ENCODE measurements at places on chromosomes 6 and 20.
A peak's percentile ranks its signal among the peaks of the same experiment; 100 is the strongest.

DNA sequence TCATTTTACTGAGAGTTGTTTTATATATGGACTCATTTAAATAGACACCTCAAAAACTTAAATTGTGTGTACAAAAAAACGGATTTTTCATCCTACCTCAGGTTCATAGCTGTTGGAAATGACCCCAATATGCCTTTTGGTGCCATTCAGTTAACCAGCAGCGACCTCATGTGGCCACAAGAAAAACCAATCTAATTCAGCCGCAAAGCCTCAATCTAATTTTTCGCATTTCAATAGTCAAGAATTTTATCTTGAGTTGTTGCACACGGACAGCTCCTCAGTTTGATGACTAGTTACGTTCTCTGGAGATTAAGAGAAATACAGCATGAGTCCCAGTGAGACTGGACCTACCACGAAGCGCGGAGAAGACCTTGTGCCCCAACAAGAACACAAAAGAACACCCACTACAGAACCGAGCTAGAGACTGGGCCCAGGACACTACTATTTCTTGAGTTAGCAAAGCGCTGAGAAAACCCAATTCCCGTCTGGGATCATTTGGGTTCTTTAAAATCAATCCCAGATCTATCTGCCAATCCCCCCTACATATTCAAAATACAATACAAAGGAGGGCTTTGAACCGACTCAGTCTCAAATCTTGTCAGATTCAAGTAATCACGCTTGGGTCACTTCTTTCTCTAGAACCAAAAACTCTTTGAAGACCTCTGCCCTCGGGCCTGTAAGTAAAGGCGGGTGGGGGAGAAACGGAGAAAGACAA lies 1.1 kb downstream of the TCP11 start:
- DNase-seq: peak; percentile 35

DNA sequence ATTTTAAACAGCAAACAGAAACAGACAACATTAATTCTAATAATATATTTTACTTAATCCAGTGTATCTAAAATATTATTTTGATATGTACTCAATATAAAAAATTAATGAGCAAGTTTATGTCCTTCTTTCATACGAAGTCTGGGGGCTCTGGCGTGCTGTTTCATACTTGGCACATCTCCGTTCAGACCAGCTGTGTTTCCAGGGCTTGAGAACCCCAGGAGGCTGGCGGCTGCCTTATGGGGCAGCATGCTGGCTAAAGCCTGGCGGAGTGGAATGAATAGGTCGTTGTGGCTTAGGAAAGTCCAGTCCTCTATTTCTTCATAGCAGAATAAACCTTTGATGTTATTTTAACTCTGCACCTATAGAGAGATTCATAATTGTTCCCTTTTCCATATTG lies 43.3 kb downstream of the DUSP22 start:
- DNase-seq: no peak

DNA sequence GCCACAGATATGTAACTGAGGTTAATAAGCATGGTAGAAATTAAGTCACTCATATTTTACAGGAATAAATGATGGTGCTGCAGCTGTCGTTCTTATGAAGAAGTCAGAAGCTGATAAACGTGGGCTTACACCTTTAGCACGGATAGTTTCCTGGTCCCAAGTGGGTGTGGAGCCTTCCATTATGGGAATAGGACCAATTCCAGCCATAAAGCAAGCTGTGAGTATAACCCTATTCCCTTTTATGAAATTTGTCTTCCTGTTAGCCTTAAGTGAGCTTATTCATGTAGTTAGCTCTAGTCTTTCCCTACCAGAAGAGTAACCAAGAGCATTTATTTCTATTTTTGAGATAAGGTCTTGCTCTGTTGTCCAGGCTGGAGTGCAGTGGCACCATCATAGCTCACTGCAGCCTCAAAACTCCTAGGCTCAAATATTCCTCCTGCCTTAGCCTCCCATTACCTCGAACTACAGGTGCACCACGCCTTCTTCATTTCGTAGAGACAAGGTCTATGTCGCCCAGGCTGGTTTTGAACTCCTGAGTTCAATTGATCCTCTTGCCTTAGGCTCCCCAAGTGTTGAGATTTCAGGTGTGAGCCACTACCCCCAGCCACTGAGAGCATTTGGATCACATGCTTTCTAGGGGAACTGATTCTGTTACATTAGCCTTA lies 12.0 kb downstream of the TCP1 start:
- no peak for DNase-seq

DNA sequence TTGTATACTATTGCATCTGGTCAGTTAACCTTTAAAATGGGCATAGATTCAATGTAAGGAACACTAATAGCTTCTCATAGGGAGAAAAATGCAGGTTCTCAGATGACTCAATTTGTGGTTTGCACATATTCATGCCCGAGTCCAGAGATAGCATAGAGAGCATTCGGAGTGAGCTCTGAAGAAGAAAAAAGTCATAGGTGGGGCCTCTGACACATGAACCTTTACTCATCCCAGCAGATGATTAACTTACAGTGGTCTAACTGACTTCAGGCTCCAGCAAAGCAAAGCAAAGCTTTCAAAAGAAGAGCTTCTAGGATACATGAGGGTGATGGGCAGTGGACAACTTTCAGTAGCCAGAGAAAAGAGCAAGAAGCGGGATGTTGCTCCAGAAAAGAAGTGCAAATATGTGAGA lies 55.3 kb upstream of the BTN3A2 start:
- DNase-seq: no peak

DNA sequence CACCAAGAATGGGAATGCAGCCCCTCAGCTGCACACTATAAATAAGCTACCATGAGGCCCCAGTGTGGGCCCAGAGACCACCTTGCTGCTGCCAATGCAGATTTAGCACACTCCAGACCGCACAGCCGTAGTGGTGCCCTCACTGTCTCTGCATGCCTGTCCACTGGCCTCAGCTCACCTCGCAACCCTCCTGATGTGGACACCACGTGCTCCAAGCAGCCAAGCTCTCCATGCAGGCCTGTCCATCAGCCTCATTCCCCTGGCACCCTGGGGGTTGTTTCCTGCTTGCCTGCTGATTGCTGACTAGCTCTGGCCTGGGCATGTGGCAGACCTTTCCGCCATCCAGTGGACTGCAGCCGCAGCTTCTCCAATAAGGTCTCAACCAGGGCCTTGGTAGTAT lies 36.2 kb downstream of the ZBTB9 start:
- DNase-seq: no peak

GRCh38 chr20:57594092-57594951 lies 25.9 kb downstream of the ZBP1 start:
- peak; percentile 67 for DNase-seq

DNA sequence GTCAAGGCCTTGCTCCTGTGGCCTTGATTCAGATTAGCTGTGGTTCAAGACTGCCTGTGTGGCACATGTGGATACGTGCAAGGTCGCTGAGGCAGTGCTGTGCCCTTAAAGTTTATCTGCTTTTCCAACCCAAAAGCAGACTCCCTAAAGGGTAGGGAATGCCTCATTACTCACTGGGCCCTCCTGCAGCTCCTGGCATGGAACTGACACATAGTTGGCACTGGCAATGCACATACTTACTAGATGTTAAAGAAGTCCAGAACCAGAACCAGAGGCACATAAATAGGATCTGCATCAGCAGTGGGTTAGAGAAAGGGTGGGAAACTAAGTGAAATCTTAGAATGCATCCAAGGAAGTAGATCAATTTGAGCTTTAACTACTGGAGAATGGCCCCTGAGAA lies 90.6 kb upstream of the MLN start:
- DNase-seq: no peak

DNA sequence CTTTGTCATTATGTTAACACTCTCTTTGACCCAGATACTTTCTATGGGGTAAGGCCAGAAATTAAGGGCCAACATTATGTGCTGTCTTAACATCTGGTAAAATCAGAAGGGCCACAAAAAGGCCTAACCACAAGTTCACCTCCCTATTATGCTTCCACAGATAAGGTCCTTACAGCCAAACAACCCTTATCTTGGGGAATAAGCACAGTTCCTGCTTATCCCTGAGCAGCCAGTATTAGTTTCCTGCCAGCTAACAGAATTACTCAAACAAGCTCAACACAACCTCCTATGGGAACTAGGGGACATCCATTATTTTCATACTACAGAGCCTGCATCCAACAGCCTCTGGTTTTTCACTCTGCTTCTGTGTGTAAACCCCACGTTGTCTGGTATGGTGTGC lies 724.8 kb downstream of the HACE1 start:
- DNase-seq: no peak

DNA sequence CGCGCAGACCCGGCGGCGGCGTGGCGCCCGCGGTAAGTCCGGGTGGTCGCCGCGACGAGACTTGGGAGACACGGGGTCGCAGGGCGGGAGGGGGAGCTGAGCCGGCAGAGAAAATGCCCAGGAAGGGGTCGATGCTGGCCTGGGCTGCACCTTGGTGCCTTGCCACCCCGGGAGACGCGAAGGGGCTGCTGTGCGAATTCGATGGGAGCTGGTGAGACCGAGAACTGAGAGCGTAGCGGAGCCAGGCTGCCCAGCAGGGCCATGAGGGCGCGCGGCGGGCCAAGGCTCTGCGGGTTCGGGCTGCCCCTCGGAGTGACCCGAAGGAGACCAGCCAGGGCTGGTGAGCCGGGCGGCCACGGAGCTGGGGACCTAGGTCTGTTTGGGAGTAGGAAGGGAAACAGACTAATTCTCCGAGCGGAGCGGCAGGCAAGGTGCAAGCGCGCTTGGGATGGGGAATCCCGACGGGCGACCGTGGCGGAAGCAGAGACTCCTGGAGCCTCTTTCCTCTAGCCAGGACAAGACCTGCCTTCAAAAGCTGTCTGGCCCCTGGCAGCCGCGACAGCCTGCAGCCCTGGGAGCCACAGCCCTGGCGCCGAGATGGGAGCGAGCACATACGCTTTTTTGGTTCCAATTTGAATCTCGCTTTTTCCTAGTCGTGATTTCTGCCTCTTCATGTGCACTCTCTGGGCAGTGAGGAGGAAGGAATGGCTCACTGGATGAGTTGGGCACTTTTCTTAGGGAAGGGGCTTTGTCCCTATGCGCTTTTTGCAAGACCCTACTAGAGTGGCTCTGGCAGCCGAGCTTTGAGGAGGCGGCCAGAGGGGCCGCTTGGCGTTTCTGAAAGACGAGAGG lies 691 bp downstream of the SYNDIG1 start:
- DNase-seq: no peak

DNA sequence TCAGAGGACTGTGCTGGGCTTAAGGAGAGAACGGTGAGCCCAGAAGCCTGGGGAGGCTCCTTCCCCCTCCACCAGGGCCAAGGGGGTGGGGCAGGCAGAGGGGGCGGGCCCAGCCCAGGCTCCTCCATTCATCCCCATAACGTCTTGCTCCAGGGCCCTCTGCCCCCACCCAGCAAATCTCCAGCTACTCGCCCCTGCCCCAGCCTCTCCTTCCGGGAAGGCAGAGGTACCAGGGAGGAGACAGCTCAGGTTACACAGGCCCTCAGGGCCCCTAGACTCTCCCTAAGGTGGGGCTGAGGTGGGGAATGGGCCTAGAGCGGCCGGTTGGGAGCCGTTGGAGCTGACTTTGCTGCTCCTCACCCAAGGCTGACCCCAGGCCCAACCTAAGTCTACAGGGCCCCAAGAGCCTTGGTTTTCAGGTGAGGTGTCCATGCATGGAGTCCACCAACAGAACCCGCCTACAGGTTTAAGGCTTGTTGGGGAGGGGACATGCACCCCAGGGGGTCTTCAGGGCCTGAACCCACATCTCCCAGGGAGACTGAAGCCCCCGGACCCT lies 1.2 kb downstream of the LAMA5 start:
- DNase-seq: no peak

DNA sequence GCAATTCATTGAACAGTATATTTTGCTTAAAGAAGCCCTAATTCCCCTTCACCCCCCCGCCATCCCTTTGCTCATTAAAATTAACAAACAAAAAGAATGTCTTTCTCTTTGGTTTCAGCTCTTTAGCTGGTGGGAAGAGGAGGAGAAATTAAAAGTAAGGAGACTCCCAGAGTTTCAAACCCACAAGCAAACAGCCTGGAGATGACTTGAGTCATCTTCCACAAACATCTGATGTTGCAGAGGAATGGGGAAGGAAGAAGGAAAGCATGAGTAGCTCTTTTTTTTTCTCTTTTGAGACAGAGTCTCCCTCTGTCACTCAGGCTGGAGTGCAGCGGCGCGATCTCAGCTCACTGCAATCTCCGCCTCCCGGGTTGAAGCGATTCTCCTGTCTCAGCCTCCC lies 189.6 kb downstream of the ADAT2 start:
- no peak for DNase-seq

- DNase-seq: no peak
Observed at GRCh38 chr6:166430269-166430668, 47.5 kb upstream of the MPC1 start.

DNA sequence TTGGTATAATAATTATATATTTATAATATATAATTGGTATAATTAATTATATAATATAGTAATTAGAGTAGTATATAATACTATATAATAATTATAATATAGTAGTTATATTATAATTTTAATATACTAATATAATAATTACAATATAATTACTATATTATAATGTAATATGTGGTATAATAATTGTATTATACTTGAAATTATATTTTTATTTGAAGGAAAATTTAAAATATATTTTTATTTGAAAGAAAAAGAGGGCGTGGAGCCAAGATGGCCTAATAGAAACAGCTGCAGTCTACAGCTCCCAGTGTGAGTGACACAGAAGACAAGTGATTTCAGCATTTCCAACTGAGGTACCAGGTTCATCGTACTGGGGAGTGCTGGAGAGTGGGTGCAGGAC lies 365.9 kb downstream of the MMUT start:
- DNase-seq: no peak

GRCh38 chr6:164034602-164035140 lies 620.2 kb downstream of the QKI start:
- DNase-seq: no peak

- DNase-seq: no peak
Observed at GRCh38 chr6:91633374-91634111, 1046.7 kb upstream of the MAP3K7 start.

DNA sequence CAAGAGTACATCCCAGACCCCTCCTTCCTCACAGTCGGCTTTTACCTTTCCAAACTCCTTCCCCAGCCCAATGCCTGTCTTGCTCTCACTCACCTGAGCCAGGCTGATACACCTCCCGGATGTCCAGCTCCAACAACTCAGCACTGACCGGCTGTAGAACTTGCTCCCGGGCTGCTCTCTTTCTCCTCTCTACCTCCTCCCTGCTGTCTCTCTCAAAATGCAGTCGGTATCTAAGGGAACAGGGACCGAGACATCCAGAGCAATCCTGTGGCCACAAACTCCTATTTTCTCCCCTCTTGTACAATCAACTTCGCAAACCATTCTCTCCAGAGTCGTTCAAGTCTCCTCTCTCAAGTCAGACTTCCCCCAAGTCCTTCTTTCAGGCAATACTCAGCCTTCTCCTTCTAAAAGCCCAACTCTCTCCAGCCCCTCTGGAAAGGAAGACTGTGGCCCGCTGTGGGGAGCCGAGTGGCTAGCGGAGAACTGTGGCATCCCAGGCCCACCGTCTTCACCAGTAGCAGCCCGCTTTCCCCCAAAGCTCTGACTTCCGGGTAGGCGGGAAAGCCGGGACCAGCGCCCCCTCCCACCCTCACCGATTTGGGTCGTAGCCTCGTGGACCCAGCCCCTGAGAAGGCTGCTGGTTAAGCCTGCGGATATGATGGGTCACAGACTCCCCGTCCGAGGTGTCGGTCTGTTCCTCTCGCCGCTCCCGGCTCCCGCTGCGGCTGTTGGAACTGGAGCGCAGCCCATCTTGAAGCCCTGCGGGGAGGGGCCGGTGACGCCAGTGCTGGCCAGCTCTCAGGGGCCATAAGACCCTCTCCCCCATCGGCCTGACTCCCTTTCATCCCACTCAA lies 1.1 kb downstream of the GNL1 start:
- DNase-seq: peak; percentile 8
